ENCODE measurements at places on chromosomes 6 and 20.

DNA sequence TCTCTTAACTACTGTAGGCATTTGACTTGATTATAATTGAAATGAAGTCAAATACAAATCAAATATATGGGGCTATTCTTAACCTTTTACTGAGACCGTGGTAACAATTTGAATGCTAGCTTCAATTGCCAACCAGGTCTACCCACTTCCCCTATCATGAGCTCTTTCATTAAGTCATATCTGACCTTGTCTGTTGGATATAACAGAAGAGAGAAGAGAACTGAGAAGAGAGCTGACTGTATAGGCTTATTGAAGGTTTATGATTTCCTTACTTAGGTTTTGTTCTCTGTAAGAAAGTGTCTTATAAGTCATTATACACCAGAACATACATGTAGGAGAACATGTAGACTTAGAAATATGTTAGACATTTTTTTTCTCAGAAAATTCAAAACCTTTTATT, 549.4 kb downstream of the COL12A1 start:
- no peak for DNase-seq

- no peak for DNase-seq
Observed at GRCh38 chr20:16462711-16463110, 110.5 kb downstream of the KIF16B start.

DNA sequence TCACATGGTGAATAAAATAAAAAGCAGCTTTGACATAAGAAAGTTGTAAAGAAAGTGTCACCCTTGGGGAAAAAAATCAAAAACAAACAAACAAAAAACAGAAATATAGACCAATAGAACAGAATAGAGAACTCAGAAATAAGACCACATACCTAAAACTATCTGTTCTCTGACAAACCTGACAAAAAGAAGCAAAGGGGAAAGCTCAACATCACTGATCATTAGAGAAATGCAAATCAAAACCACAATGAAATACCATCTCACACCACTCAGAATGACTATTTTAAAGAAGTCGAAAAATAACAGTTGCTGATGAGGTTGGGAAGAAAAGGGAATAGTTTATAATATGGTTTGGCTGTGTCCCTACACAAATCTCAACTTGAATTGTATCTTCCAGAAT, 159.1 kb downstream of the TINAG start:
- DNase-seq = no peak

DNA sequence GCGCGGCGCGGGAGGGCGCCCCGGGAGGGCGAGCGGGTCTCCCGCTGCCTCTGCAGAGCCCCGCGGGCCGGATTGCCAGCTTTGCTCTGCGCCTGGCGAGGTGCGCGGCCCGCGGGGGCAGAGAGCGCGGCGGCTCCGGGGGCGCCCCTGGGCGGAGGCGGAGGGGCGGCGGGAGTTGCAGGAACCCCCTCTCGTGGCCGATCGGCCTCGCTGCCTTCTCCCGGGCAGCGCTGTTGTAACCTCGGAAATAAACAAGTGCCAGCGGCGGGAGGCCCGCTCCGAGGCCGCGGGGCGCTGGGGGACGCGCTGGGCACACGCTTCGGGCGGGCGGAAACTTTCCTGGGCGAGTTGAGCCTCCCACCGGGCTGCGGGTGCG, 1.2 kb downstream of the CDH4 start:
- no peak for DNase-seq

- DNase-seq = no peak
Observed at GRCh38 chr6:157253699-157254098, 69.6 kb downstream of the TMEM242 start.

DNA sequence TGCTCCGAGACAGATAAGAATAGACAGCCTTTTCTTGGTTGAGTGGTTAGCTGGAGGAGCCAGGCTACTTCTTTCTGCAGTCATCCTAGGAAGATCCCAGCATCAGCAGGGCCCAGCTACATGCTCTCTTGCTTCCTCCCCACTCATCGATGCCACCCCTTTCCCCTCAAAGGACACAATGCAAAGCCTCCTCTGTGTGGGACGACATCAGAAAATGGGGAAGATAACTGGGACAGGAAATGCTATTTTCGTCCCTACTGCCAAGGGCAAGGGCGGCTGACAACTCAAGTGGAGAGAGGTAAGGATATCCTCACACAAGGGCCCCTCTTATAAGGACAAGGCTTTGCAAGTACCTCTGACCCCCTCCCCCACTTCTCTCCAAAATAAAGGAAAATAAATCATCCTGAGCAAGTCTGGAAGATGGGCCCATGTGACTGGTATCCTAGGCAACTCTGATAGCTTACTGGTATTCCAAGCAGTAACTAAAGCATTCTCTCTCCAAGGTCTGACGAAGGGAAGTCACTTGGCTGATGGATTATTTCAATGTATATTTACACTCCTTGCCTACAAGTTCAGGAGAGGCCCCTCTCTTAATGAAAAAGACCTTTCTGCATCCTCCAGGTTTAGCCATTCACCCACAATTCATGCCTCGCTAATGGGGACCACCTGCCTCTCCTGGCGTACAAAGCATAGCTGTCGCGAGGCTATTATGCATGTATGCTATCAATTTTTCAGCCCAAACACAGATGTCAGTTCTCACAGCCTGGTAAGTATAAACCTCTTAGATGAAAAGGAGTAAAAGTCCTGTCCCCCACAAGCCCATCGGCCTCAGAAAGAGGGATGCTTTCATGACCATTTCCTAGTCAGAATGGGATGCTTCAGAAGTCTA, 11.3 kb downstream of the ELMO2 start:
- no peak for DNase-seq

DNA sequence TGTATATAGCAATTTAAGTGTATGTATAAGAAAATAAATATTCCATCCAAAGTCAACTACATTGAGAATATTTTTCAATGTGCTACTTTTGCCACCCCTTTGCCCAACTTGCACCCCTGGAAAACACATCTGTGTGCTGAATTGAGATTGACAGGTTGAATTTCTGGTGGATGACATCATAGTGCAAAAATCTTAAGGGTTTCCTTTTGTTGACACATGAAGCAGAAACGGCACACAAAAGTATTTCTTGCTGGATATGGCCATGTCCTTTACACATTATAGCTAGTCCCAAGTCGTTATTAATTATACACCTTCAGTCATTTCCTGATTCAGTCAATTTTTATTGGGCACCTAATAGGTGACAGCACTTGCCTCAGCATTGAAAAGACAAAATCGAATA, 188.7 kb upstream of the FBXL4 start:
- no peak for DNase-seq

GRCh38 chr6:31720196-31720770, 1.3 kb downstream of the LY6G6C start:
- no peak for DNase-seq

GRCh38 chr20:52805296-52805571, 166.9 kb upstream of the TSHZ2 start:
- no peak for DNase-seq

DNA sequence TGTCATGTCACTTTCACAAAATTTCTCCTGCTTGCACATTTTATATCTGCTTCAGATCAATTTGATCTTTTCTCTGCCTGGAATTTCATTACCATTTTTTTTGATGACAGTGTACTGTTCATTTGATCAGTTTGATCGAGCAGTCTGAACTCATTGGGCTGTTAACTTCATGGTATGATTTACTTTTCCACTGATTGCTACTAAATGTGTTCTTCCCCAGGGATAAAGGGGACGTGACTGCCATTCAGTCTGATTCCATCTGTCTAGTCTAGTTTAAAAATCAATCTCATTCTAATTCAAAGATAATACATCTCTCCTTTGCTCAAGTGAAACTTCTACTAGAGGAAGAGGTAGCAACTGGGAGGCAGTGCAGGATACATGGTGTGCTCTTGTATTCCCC, 21.1 kb downstream of the LAMP5 start:
- no peak for DNase-seq

DNA sequence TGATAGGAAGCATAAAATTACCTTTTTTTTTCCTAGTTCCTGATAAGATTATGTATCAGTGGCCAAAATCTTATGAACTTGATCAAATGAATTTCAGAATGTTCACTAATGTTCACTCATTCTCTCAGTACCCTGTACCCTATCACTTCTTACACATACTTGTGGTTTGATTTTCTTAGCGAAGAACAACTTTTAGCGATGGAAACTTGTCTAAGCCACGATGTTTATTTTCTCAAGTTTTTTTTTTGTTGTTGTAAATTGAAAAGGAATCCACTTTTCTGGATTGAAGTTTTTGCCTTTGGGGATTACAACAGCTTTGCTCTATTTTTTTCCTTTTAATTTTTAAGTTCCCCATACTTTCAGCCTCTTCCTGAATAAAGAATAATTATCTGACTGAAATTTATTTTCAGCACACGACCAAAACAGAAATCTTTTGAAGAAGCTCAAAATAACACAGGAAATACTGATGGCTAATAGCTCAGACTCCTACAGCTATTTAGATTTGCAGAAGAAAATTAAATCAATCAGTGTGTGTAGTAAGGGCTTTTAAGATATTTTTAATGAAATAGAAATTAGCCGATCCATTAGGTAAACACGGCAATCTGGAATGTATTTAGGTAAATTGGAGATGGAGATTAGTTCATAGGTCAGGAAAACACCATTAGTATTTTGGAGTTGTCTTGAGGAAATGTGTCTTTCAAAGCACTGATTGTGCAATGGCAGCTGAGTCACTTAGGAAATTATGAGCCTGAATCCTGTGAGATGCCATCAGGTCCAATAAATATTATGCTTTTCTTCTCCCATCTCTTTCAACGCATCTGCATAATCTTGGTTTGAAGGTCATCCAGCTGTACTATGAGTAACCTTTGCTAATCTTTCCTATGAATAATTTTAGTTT, 217.5 kb downstream of the GJA1 start:
- no peak for DNase-seq

- DNase-seq = no peak
Observed at GRCh38 chr6:2942914-2943563, 28.3 kb downstream of the SERPINB6 start.

DNA sequence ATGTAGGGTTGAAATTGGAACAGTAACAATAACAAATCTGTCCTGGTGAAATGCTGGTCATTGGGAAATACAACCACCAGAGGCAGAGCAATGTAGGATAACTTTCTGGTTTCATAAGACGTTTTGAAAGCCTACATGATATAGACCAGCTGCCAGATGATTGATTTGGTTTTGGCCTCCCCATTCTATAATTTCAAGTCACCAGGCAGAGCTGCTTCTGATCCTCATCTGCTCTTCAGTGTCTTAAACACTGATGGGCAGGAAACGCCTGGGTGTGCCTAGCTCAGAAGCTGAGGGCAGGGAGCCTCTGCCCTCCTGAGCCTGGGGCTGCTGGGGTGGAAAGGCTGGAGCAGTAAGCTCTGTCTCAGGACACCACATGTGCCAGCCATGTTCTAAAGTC, 24.5 kb downstream of the DHX35 start:
- no peak for DNase-seq

- no peak for DNase-seq
Observed at GRCh38 chr6:119390247-119390793, 40.8 kb upstream of the MAN1A1 start.

- no peak for DNase-seq
Observed at GRCh38 chr6:90973188-90973587, 386.3 kb upstream of the MAP3K7 start.

GRCh38 chr6:46412662-46413061, 78.6 kb downstream of the RCAN2 start:
- DNase-seq = no peak

GRCh38 chr6:13307508-13307995, 20.8 kb downstream of the TBC1D7 start:
- DNase-seq = no peak

DNA sequence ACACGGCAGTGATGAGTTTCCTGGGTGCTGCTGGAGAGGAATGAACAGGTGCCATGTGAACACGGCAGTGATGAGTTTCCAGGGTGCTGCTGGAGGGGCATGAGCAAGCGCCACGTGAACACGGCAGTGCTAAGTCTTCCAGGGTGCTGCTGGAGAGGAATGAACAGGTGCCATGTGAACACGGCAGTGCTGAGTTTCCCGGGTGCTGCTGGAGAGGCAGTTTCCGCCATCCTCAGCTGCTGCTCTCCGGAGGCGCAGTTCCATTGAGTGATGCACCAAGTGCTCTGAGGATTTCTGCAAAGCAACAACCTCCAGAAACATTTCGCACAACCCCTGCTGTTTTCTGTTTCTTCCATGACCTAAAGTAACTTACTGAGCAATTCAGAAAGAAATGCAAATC, 155.4 kb downstream of the SMOC2 start:
- DNase-seq = no peak

- DNase-seq = no peak
Observed at GRCh38 chr6:11788043-11788442, 9.4 kb upstream of the ADTRP start.

DNA sequence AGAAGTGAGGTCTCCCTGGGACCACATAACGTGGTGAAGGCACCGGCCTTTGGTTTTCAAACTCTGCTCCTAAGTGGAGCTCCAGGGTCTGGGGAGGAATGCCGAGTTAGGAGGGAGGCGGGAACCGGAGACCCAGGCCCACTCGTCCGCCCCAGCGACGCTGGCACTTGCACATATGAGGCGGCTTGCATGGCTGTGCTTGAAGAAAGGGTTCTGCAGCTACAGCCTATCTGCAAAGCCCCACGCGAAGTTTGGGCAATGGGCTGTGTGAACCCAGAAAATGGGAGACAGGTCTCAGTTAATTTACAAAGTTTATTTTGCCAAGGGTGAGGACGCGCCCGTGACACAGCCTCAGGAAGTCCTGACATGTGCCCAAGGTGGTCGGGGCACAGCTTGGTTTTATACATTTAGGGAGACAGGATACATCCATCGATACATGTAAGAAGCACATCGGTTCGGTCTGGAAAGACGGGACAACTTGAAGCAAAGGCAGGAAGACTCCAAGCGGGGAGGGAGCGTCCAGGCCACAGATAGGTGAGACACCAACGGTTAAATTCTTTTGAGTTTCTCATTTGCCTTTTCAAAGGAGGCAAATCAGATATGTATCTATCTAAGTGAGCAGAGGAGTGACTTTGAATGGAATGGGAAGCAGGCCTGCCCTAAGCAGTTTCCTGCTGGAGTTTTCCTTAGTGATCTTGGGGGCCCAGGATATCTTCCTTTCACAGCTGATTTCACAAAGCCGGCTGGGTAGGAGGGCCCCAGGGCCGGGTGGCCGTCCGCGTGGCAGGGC, 782 bp upstream of the PCMTD2 start:
- DNase-seq = no peak

- no peak for DNase-seq
Observed at GRCh38 chr6:87705070-87705691, 3.1 kb upstream of the AKIRIN2 start.

GRCh38 chr6:144284478-144284782, 705 bp upstream of the UTRN start:
- no peak for DNase-seq

DNA sequence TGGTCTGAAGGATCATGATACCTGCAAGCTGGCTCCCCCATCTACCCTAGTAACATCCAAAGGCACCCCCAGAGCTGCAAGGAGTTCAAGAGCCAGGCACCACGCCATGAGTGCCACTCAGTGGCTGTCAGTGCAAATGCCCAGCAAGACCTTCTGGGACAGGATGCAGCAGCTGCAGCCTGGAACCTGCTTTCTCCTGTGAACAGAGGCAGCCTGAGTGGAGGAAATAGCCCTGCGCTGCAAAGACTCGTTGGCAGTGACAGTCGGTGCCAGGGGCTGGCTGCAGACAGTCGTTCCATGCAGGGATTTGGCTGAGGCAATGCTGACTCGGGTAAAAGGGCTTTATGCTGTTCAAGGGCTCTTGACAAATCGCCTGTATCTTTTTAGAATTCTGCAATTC, 15.7 kb upstream of the SSTR4 start:
- no peak for DNase-seq

GRCh38 chr20:4894409-4894808, 106.9 kb downstream of the SLC23A2 start:
- DNase-seq = no peak

GRCh38 chr6:144931172-144932035, 646.3 kb downstream of the UTRN start:
- no peak for DNase-seq

GRCh38 chr6:3800850-3801591, 48.2 kb upstream of the FAM50B start:
- no peak for DNase-seq
